ENCODE measurements at places on chromosomes 1 and 21.

DNA sequence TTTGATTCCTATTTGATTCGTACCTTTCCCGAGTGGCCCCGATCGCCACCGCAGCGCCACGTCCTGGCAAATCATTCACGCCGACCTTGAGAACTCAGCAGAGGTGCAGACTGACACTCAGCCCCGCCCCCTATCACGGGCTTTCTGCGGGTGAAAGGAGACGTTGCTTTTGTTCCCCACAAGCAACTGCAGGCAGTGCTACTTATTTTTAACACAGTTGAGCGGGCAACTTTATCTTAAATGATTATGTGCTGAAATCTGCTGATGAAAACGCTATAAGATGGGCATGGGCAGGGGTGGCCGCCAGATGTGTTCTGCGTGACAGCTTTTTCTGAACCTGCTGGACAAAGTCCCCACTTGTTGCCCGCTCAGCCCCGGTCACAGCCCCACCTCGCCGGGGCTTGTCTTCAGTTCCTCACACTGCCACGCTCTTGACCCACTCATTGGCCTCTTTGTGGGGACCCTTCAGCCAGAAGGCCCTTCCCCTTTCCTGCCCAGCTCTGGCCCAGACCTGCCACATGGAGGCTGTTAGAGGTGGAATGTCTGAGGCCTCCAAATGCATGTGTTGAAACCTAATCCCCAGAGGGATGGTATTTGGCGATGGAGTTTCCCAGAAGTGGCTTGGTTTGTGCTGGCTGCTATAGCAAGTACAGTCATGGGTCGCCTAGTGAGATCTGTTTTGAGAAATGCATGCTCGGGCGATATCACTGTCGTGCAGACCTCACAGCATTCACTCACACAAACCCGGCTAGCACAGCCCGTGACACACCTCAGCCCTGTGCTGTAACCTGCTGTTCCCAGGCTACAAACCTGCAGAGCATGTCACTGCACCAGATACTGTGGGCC lies 15.7 kb upstream of the PDXK start:
- DNase-seq: peak; percentile 81

DNA sequence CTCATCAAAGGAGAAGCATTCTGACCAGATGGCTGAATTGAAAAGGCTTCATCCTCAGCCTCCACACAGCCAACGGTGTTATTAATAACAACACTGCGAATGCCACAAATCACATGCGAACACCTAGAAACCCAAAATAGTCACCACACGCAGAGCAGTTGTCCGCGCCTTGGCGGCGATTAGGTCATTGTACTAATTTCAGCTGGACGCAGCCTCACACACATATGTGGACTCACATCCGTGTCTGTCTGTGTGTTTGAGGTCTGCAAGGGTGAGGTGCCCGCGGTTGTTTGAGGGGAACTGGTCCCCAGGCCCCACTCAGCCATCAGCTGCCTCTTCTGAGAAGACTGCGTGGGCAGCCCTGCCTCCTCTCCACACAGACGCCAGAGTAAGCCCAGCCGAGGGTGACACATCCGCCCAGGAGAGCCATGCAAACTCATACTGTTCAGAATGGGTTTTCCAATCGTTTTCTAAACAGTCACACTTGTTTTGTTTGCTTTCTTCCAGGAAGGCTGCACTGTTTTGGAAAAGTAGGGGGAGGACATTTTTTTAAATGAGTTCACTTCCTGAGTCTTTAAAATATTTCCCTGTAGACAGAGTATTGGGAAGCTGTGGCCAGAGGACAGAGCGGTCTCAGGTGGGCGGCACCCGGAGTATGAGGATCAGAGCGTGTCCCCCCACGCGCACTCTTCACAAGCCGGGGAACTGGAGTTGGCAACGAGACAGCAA lies 53.4 kb downstream of the TOMM20 start:
- DNase-seq: peak; percentile 90

GRCh38 chr1:71780681-71781080 lies 501.7 kb downstream of the NEGR1 start:
- DNase-seq: no peak

DNA sequence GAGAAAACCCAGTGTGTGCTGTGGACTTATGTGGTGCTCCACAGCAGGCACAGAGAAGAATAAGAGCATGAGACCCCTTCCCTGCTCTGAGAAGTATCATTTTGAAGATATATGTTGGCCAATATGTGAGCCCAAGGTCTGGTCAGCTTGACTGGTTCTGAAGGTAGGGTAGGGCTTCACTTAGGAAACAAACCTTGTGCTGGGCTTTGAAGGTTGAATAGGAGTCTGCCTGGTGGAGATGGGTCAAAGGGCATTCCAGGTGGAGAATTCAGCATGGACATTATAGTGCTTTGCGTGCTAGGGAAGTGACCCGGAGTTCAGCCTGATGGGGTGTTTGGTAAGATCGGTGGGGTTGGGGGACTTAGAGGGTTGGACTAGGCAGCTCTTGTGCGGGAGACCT lies 99.1 kb downstream of the EPHB2 start:
- no peak for DNase-seq

- DNase-seq: no peak
These were observed 805 bp downstream of the SIM2 start for GRCh38 chr21:36699546-36700294.

DNA sequence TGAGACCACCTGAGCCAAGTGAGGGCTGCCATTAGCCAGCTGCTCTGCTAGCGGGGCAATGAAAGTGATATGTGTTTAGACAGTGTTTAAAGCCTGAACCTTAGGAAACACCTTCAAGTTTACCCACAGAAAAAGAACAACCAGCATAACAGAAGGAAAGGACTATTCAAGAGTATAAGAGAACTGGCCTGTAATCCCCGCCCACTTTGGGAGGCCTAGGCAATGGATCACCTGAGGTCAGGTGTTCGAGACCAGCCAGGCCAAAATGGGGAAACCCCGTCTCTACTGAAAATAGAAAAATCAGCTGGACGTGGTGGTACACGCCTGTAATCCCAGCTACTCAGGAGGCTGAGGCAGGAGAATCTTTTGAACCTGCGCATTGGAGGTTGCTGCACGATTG lies 149.4 kb downstream of the PCP4 start:
- DNase-seq: no peak

- no peak for DNase-seq
These were observed 11.8 kb upstream of the TTC22 start for GRCh38 chr1:54812801-54813484.

- no peak for DNase-seq
These were observed 23.1 kb downstream of the DNAJC8 start for GRCh38 chr1:28209700-28210099.

DNA sequence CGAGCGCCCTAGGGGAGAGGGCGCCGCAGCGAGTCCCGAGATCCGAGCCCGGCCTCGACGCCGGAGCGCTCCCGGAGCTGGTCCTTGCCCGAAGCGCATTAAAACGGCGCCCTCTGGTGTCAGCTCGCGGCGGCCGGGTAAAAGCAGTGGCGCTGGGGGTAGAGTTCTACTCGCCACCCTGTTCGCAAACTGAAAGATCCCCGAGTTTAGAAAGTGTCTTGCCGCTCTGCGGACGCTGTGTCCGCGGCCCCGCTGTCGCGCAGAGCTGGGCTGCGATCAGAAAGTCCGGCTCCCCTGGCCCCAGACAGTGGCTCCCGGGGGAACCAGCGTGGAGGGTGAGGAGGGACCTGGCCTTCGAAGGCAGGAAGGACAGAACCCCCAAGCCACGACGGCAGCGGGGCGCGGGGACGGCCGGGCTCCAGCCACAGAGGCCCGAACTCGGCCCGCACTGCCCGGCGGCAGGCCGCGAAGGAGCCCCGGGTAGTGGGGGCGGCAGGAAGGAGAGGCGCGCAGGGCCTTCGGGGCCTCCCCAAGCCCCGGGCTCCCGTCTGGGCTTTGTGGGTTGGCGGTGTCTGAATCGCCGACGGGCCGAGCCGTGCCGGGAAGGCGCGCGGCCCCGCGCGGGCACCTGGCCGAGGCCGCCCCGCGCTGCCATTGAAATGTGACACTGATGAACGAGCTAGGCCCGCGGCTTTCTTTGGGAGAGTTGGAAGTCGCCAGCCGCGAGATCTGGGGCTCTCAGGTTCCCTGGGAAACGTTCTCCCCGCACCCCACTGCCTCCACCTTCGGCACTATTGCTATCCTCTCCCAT lies 39.1 kb upstream of the NFIA start:
- peak; percentile 62 for DNase-seq

DNA sequence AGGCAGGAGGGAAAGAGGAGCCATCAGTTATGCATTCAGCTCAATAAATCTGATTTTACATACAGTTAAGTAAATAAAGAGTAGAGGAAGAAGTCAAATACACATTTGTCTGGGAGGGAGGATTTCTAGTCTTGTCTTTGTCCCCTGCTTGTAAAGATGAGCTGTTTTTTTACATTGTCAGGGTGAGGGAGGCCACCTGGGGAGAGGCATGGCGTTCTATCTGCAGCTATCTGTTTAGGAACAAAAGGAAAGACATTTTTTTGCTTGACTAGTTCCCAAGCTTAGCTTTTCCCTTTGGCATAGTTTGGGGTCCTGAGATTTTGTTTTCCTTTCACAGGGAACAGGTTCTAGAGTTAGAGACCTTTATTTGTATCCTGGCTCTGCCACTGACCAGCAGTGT lies 14.9 kb downstream of the RAD54L start:
- no peak for DNase-seq

Data from iris pigment epithelial cell (primary cell).